ENCODE measurements at places on chromosomes 16 and 17. TPM values are rescaled to one million over a fixed set of nuclear protein-coding genes. Genes with fewer than 3 reads are reported as not detected.

CD79B gene
- polyA plus RNA-seq = 2.4 TPM

CHD9NB gene
- polyA plus RNA-seq = 9.5 TPM

PROCA1 gene
- 0.60 TPM for polyA plus RNA-seq

SEPTIN12 gene
- 2.5 TPM for polyA plus RNA-seq

LCAT gene
- polyA plus RNA-seq = 5.5 TPM

MYO15A gene
- 0.60 TPM for polyA plus RNA-seq

METTL9 gene
- polyA plus RNA-seq = 84.7 TPM

NPW gene
- polyA plus RNA-seq = 0.71 TPM

C17orf67 gene
- polyA plus RNA-seq = 0.99 TPM
